ENCODE measurements at places on chromosomes 6 and 20.

GRCh38 chr20:48031122-48031521 is 245.8 kb upstream of the SULF2 start:
- DNase-seq, result no peak

- DNase-seq, result no peak
Measured at GRCh38 chr6:33373960-33374910, 17.4 kb upstream of the KIFC1 start.

GRCh38 chr6:147341486-147341885 is 137.3 kb downstream of the STXBP5 start:
- DNase-seq, result no peak

- DNase-seq, result no peak
Measured at GRCh38 chr20:57540890-57541580, 16.1 kb upstream of the CTCFL start.

GRCh38 chr6:33812669-33813068 is 8.9 kb upstream of the MLN start:
- peak; percentile 8 for DNase-seq

DNA sequence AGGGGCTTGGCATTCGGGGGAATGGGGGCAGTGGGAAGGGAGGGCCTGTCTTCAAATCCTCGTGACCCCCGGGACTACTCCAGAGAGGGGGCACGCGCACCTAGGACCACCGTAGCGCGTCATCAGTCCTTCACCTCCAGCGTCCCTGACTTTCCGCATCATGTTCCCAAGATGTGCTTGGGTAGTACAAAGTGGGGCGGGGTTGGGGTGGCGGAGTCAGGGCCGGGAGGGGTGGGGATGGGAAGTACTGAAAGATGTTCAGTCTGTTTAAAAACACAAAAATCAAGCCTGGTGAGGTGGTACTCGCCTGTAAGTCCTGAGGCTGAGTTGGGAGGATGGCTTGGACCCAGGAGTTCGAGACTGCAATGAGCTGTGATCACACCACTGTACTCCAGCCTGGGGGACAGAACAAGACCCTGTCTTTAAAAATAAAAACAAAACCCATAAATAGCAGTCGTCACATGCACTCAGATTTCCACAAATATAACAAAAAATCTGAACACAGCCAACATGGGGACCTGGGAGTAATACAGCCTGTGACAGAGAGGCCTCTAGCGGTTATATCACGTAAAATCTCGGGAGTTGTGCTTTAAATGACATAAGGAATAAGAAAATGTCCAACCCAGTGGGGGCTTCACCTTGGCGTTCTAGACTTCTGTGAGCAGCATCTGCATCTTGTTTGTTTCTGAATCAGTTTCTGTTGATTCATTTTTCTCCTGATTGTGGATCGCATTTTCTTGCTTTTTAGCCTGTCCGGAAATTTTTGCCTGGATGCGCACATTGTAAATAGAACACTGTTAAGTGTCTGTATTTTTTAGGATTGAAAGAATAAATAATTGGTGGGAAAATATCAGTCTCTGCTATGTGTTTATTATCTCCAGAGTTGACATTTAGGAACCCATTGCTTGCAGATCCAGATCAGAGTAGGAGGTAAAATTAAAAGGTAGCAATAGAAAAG is 698 bp upstream of the LRP11 start:
- DNase-seq, result peak; percentile 45

DNA sequence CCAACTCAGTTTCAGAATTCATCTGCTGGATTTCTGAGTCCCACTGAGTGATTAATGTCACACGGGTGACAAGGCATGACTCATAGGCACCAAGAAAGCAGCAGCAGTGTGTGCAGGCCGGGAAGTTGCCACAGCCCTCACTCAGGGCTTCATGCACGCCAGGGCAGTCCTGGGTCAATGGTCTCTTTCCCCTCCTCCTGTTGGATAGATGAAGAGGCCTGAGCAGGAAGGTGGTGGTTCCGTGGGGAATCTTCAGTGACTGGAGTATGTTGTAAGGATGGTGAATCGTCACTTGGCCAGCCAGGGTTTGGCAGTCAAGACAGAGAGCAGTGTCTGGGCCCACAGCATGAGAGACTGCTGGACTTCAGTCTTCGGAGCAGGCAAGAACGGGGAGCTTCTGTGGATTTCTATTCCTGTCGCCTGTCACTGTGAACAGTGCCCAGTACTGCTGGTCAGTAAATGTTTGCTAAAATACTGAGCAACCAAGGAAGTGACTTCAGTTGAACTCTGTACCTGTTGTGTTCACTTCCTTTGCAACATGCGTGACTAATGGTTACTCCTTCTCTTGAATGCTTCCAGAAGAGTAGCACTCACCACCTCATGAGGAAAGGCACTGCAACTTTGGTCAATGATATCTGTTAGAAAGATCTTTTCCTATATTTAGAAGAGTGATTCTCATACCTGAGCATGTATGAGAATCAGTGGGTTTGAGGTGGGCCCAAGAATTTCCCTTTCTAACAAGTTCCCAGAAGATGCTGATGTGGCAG is 62.0 kb upstream of the CD93 start:
- peak; percentile 33 for DNase-seq

GRCh38 chr6:40720375-40720748 is 133.2 kb upstream of the LRFN2 start:
- no peak for DNase-seq

DNA sequence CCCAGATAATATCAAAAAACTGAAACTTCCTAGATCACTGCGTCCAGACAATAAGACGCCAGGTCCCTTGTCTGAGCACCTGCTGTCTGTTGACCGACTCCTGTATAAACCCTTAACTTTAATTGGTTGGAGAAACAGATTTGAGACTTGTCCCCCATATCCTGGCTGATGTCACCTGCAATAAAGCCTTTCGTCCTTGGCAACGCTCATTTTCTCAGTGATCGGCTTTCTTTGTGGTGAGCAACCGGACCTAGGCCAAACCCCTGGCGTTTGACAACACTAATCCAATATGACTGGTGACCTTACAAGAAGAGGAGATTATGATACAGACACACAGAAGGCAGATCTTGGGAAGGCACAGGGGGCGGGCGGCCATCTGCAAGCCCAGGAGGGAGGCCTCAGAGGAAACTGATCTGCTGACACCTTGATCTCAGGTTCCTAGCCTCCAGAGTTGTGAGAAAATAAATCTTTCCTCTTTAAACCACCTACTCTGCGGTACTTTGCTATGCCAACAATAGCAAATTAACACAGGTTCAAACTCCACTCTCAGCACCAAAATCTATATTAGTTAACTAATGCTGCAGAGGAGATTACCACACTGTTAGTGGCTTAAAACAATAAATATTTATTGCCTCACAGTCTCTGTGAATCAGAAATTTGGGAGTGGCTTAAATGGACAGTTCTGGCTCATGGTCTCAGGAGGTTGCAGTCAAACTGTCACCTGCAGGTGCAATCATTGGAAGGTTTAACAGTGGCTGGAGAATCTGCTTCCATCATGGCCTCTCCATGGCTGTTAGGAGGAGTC is 178.7 kb downstream of the OTOR start:
- DNase-seq, result no peak

DNA sequence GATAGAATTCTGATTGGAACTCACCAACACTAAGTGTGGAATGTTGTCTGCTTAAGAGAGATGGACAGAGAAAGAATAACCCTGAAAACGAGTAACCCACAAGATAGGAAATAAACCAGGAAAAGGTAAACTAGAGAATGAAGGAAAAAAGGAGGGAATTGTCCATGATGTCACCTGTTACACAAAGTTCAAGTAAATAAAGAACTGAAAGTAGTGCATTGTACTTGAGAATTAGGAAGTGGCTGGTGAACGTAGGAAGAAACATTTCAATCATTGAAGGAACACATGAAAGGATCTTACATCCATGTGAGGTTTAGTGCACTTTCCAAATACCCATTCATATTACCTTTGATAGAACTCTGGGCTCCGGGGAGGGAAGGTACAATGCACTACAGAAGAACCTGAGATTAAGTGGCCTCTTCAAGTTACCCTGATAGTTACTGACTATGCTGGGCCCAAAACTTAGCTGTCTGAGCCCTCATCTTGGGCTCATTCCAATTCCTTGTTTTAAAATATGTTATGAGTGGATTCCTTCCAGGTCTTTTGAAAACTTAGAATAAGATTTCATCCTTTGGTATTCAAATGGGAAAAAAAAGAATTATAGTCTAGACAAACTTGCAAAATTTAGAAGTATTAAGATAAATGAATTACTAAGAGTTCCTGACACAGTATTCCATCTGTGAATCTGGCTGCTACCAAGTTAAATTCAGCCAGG is 1.1 kb upstream of the STX7 start:
- no peak for DNase-seq

DNA sequence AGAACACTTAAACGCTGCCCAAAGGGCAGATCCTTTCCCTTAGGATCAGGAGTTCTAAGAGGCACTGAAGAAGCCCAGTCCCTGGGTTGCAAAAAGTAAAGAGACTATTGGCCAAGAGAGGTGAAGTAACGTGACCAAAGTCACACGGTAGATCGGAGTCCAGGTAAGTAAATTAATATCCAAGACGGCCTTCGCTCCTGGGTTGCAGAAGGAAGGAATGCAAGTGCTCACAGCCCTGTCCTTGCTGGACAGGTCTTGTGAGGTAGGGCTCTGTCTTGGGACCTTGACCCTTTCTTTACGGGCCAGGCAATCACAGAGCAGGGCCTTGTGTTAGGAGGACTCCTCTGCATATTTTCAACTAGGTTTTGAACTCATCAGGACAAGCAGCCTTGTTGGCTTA is 243.7 kb upstream of the PDE10A start:
- DNase-seq, result no peak

GRCh38 chr20:34017610-34018009 is 23.9 kb downstream of the RALY start:
- peak; percentile 80 for DNase-seq

DNA sequence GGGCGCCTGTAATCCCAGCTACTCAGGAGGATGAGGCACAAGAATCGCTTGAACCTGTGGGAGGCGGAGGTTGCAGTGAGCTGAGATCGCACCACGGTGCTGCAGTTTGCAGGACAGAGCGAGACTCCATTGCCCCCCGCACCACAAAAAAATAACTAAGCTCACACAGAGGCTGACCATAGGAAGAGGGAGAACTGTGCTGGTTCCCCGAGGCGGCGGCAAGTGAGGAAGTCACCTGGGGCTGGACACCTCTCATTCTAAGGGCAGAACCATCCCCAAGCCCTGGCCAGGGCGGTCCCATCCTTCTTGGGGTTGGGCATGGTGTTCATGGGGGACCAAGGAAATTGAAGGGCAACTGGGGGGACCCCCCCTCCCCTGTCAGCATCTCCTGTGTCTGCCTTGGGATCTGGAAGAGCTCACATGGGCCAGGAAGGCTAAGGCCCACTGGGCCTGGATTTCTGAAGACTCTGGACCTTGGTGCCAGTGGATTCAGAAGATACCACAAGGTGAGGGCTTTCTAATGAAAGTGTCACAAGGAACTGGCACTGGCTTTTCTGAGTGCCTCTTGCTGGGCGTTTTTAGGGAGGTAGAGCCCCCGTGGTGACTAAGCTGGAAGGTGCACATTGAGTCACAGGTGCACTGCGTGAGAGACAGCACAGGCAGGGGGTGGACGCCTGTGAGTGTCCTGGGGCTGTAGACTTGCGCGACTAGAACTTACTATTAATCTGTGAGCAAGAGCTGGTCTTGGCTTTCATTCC is 11.5 kb downstream of the IRF4 start:
- DNase-seq, result no peak

DNA sequence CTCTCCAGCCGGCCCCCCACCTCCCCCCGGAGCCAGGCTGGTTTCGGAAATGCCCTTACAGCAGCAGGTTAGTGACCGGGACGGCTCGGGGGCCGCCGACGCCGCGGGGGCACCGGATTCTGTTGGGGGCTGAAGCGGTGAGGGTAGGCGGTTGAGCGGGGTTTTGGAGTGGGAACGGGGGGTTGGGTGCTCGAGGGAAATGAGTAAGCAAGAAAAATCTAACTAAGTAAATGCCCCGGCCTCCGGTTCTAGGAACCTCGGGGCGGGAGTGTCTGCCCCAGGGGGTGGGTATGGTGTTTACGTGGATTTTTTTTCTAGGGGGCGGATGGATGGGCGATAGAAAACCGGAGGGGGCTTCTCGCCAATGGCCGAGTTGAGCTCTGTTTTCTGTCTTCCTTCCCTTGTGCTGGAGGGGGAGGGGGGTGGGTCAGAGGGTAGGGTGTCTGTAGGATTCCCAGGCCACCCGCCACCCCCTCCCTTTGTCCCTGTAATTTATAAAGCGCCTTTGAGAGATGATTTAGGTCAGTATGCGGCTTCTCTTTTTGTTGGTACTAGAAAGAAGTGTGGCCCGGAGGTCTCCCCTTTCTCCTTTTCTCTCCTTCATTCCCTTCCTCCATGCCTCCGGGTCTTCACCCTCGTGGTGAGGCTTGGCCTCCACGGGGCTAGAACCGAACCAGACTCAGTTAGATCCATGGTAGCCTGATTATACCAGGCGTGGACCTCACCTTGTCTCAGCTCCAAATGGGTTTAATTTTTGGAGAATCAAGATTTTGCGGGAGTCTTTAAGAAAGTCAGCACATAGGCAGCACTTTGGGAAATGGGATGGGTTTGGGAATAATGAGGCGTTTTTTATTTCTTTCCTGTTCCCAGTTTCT is 2.3 kb downstream of the E2F3 start:
- peak; percentile 23 for DNase-seq

GRCh38 chr6:168625602-168626001 is 184.6 kb downstream of the SMOC2 start:
- no peak for DNase-seq

DNA sequence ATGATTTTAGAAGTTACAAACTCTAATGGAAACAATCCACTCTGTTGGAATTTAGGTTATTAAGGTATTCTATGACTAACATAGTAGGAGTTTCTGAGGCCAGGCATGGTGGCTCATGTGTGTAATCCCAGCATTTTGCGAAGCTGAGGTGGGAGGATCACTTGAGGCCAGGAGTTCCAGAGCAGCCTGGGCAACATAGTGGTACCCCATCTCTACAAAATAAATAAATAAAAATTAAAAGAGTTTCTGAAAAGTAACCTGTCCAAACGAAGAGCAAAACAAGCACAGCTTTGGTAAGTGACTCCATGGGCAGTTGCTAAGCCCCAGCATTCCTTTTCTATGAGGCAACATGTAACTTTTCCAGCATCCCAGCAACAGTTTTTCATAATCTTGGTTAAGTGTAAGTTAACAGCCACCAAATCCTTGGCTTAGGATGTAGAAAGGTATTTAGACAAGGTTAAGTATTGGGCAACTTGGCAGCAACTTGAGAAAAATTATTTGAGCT is 86.3 kb downstream of the SOX4 start:
- DNase-seq, result peak; percentile 73

DNA sequence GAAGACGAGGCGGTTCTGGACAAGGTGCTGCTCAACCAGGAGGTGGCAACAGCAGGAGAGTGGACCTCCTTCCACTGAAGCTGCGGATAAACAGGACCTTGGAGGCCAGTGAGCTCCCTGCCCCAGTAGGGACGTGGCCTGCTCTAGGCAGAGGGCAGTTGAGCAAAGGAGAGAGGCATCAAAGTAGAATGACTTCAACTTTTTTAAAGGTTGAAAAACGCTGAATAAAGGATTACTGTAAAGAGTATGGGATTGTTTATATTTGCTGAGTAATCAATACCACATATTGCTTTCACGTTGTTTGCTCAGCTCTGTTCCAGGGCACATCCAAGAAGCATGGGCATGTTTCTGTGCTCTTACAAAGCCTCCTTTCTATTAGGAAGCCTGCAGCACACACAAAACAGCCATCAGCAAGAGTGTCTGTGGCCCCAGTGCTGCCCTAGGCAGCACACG is 48.1 kb downstream of the ERMARD start:
- DNase-seq, result no peak
